ENCODE measurements at places on chromosomes 4 and X.

DNA sequence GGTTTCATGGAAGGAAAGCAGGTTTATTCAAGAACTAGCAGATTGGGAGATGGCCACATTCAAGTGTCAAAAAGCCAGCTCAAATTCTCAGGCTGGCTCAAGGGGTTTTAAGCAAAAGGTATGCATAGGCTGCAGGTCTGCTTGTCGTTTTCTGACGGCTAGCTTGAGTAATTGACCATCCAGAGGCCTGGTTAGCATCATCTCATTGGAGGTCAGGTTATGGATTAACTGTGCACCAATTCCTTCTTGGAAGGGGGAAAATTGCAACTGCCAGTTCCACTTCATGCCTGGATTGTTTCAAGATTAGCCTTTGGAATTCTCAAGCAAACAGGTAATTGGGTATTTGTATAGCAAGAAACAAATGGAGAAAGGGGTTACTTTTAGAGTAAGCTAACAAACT, 62.1 kb downstream of the FUNDC1 start:
- no peak for DNase-seq

- DNase-seq = no peak
These were observed 20.6 kb downstream of the SH3KBP1 start for GRCh38 chrX:19866626-19867410.

- DNase-seq = no peak
These were observed 109.8 kb upstream of the HPGD start for GRCh38 chr4:174631901-174632758.

DNA sequence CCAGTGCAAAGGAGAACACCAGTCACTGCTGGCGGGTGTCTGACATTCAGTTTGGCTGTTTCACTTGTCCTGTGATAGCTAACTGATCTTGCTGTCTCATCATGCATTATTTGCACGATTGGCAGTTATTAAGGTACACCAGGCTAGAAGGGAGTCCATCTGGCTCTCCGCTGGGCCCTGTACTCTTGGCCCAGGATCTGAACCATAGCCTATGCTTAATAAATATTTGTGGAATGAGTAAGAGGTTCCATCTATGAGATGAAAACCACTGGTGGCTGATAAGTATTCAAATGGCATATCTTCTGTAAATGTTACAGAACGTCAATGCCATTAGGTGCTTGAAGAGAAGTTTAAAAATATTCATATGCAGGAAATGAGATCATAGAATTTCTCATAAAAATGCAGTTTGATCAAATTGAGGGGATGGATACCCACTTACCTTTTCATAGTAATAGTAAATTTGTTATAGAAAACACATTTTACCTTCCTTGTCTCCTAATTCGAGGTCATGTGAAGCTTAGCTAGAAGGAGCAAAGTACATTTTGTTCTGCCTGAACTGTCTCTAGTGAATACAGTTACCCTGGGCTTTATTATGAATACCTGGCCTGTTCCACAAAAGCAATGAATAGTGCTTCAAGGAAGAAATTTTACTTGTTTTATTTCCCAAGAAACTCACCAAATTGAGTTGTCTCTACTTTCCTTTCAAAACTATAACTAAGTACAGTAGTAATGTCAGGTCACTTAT, 213.5 kb downstream of the CBR4 start:
- DNase-seq = no peak

DNA sequence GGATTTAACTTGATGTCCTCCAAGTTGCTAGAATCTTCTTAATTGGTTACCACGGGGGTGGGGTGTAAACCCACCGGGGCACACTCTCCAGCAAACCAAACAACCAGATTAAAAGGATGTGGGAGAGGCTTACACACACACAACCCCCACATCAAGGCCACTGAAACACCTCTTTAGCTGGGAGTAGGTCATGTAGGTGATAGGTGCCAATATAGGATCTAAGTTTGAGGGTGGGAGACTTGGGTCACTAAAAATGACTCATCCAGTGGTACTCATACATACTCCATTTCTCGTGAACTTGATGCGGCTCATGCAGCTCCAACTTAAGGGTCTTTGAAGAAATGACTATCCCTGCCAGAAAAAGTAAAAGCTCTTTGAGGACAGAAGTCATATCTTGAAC, 20.5 kb upstream of the CD40LG start:
- DNase-seq = no peak

DNA sequence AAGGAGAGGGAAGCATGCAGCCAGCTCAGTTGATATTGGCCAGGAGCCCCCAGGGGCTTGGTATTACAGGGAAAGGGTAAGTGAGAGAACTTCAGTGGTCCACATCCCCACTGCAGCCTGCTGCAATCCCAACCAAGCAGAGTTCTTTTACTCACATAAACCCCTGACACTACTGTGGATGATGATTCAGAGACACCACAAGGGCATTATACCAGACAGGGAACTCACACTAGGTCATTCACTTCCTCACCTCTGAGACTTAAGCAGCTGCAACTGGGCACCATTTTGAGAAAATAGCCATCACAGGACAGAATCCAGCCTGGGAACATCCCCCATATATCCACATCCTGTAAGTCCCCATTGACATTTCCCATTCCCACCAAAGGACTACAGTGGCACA, 248.0 kb downstream of the INPP4B start:
- DNase-seq = no peak

- no peak for DNase-seq
These were observed 49.2 kb downstream of the CCKAR start for GRCh38 chr4:26441102-26441501.

GRCh38 chr4:66062921-66063320, 392.6 kb upstream of the EPHA5 start:
- DNase-seq = no peak

GRCh38 chrX:14359316-14359715, 170.0 kb upstream of the GLRA2 start:
- no peak for DNase-seq

DNA sequence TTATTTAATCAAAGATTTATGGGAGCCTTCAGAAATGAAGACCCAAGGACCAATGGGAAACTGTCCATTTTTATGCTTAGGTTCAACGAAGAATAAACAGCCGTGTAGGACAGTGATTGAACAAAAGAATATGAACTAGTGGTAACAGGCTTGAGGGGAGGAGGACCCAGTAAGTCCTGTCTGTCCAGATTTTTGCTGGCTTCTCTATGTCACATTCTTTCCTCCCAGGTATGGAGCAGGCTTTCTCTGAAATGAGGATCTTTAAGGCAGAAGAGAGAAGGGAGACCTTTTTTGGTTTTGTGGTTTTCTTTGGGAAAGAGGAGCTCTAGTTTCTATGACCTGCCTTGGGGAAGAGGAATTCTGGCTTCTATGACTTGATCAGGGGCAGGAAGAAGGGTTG, 74.1 kb downstream of the BANK1 start:
- DNase-seq = no peak

DNA sequence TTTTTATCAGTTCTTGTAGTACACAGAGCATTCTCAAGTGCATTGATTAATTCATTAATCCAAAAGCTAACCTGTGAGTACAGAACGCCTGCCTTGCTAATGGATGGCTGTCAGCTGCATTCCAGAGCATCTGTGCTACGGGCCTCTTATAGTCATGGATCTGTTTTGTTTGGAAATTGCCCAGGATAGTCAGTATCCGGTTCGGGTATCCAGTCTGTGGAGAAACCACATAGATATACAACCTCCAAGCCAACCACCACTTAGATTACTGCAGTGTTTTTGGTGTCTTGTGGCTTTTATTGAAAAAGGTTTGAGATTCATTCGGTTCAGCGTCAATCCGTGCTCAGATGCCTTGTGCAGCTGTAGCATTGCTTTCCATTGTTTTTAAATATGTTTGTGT, 4.0 kb downstream of the LAP3 start:
- no peak for DNase-seq

GRCh38 chr4:145840162-145840768, 98.4 kb downstream of the ZNF827 start:
- DNase-seq = no peak

GRCh38 chr4:7429069-7429416, 5.7 kb downstream of the PSAPL1 start:
- DNase-seq = no peak

- DNase-seq = no peak
These were observed 24.5 kb downstream of the RUFY3 start for GRCh38 chr4:70746179-70746839.

- DNase-seq = no peak
These were observed 35.8 kb upstream of the FAM9C start for GRCh38 chrX:13080128-13080795.

DNA sequence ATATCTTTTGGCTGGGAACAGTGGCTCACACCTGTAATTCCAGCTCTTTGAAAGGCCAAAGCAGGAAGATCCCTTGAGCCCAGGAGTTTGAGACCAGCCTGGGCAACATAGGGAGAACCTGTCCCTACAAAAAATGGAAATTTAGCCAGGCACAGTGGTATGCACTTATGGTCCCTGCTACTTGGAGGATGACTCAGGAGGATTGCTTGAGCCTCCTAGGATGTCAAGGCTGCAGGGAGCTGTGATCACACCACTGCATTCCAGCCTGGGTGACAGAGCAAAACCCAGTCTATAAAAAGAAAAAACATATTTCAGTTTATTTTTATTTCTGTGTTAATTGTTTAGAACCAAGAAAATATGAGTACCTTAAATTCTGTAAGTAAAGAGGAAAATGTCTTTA, 123.7 kb downstream of the CBR4 start:
- no peak for DNase-seq

DNA sequence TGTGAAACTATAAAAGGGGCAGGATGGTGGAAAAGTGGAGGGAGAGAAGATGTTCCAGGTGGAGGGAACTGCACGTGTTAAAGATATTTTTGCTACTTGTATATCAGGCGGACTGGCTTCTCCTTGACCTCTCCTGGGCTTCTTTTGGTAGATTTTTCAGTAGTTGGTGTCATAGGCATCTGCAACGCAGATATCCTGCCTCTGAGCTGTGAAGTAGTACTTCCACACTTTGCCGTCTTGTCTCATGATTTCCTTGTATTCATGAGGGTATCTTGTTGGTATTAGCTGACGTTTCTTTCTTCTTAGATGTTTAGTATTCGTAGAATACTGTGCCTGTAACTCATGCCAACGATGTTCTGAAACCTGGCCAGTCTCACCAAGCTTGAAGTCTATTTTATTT, 81.0 kb downstream of the WWC2 start:
- no peak for DNase-seq

DNA sequence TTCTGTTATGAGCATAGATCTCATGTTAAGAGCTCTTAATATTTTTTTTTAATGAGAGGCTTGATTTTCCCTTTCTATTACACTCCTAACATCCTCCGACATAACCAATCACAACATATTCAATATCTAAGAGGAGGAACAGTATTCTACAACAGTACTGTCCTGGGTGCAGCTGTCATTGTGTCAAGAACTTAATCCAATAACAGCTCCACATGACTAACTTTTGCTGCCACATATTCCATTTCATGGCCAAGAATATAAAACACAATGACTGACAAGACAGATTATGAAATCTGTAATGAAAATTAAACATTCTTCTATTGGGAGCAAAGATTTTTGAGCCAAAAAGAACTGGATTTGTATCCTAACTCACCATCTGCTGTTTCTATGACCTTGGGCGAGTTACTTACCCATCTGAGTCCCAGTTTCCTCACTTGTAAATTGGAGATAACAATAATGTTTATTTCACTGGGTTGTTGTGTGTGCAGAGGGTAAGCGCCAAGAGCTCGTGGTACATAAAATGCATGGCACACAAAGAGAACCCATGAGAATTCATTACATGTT, 405.6 kb downstream of the SPRY1 start:
- no peak for DNase-seq

- no peak for DNase-seq
These were observed 2.8 kb upstream of the TLR8 start for GRCh38 chrX:12903646-12904045.

- DNase-seq = no peak
These were observed 55.4 kb downstream of the TRIM2 start for GRCh38 chr4:153259661-153260060.

GRCh38 chrX:118779581-118779980, 44.0 kb upstream of the ZCCHC12 start:
- no peak for DNase-seq

GRCh38 chr4:109499513-109499912, 60.5 kb upstream of the MCUB start:
- no peak for DNase-seq

- no peak for DNase-seq
These were observed 1351.2 kb downstream of the STIM2 start for GRCh38 chr4:28211676-28212470.

DNA sequence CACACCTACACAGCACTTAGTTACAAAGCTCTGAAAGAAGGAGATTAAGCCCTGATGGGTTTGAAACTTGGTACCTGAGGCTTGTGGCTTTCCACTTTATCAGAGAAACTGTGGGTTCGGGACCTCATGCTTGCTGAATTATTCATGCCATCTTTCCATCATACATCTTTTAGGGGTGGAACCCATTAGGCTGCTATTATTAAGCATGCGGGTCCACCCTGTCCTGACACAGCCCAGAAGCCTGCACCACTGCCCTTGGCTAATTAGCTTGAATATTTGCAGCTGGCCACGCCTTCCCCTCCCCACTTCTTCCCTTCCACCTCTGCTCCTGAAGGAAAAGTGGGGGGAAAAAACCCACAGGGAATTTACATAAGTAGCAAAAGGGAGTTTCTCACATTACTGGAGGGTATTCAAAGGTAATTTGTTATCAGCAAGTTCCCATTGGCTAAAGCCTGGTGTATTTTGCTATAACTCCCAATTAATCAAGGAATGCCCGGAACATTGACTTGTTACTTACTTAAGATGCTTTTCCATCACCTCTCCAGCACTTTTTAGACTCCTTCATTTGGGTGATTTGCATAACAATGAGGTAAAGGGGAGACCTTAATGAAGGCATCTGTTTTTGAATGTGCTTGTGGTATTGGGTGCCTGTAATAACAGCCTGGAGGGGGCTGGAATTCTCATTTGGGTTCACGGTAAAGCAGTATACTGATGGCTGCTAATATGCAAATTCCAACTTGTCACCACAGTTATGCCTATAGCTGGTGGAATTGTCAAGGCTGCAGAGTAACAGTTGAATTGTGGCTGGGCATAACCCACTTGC, 231.7 kb upstream of the GATB start:
- no peak for DNase-seq

DNA sequence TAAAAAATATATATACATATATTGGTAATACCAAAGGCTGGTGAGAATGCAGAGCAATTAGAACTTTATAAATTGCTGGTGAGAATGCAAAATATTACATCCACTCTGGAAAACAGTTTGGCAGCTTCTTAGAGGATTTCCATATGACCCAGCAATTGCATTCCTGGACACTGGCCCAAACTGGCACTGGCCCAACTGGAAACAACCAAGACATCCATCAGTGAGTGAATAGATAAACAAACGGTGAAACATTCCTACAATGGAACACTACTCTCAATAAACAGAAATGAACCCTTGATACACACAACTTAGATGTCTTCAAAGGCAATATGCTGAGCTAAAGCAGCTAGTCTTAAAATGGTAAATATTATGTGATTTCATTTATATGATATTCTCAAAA, 524.2 kb downstream of the IQCM start:
- no peak for DNase-seq

Data from effector CD4-positive, alpha-beta T cell (primary cell).